ENCODE measurements at places on chromosomes 5 and 9.

GRCh38 chr5:143220748-143221251 is 182.7 kb downstream of the NR3C1 start:
- DNase-seq: no peak

- DNase-seq: no peak
These were observed 135.0 kb upstream of the GABRP start for GRCh38 chr5:170648541-170648940.

DNA sequence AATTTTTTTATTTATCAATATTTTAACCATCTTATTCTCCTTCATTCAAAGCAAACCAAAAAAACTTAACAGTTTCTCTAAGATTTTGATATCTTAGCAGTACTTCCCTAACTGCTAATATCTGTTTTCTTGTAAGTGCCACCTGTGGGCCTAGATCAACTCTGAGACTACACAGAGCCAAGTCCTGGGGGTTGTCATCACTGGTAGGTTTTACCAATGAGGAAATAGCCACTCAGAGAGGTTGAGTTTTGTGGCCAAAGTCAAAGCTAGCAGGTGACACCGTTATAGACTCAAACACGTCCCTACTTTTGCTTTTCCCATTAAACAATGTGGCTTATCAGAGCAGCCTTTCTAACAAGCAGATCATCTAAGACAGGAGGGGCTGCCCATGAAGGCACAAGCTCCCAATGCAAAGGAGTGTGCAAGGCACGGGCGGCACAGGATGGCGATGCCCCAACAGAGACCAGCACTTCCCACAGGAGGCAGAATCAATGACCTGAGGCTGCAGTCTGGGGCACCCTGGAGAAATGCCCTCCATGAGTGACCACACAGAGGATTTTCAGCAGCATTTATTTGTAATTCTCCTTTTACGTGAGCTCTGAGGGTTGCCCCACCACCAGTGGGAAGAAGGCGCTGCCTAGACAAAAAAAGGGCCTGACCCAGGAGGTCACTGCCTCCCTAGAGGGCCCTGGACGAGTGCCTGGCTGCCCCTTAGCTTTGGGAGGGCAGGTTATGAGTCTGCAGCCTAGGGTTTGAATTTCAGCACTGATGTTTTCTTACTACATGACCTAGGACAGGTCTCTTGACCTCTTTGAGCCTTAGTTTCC is 7.4 kb downstream of the TBC1D2 start:
- DNase-seq: no peak

DNA sequence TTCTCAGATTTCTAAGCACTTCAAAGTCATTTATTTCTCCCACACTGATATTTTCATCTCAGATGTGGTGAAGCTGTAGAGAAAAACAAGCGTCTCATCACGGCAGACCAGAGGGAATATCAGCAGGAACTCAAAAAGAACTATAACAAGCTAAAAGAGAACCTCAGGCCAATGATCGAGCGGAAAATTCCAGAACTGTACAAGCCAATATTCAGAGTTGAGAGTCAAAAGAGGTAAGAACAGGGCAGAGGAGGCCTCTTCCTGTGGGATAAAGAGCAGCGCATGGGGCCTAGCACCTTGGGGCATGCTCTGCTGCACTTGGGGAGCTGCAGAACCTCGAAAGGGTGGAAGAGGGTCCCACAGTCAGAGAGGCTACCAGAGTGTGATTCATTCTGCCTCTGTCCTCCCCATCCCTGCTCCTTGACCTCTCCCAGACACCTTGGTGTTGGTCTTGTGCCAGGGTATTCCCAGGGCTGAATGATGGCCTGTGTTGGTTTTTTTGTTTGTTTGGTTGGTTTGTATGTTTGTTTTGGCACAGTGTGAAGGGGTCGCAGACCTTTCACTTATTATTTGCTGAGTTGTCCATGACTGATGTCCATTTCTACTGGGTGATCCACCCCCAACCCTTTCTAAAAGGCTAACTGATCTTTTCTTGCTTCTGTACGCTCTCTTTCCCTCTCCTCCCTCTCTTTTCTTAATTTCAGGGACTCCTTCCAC is 248.9 kb downstream of the DOCK8 start:
- DNase-seq: no peak

GRCh38 chr9:123649909-123650308 is 280.0 kb downstream of the DENND1A start:
- no peak for DNase-seq

DNA sequence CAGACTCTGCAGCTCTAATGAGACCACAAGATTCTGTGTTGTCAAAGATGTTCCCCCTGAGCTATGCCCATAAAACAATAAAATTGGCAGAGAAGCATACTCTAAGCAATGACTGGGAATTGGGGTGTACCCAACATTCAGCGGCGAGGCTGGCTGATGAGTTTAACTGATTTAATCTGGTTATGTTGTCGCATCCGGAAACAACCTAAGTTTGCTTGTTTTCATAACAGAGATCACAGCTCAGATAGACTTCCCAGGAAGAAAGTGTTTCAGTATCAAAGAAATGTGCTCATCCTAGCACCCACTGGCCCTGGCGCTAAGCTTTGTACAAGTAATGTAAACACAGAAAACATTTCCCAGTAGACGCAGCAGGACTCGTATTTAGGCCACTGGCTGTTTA is 7.4 kb downstream of the SEMA5A start:
- no peak for DNase-seq
